ENCODE measurements at places on chromosomes 2 and 18.

DNA sequence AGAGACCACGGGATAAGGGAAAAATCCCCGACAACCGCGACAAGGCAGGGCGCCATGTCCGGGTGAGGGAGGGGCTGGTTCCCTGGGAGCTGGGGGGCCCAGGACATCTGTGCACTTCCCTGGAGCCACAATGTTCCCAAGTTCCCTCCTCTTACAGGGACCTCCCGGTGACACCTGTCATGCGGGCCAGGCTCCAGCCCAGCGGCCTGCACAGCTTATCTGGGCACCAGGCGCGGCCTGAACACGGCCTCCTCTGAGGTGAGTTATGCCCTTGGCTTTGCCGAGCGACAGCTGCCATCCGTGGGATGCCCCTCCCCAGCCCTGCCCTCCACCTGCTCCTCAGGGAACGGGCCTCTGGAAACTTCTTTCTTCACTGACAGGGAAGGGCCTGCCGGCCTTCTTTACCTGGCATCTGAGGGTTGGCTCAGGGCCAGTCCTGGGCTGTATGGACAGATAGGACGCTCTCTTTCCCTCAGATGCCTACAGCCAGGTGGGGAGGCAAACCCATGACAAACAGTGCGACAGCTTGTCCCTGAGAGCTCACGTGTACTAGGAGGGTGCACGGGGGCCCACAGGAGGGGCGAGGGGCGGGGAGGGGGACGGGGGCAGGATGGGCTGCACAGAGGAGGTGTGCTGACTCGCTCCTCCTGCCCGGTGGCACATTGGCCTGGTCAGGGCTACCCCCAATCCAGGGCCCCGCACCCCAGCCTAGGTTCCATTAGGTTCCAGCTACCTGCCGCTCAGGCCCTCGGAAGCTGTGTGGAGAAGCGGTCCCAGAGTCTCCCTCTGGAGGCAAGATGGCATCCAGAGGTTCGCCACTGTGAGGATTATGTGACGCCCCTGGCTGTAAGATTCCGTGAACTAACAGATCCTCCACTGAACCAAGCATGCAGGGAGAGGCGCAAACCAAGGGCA, 34.9 kb upstream of the HPCAL1 start:
- no peak for DNase-seq

DNA sequence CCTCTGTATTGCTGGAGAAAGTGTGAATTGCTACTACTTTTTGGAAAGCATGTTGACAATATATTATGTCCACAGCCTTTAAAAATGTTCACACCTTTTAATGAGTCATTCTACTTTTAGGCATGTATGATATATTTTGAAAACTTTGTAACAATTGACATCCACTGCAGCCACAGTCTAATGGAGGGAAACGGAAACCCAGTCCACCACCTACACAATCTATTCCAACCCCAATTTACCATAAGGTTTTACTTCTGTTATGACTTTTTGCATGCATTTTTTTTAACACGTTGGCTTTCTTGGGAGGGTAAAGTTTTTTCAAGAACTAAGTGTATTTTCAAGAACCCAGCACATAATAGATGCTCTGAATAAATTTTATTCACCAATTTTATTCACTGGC, 38.5 kb upstream of the ATP8B1 start:
- no peak for DNase-seq

- no peak for DNase-seq
Observed at GRCh38 chr18:1292167-1292566, 387.5 kb downstream of the ADCYAP1 start.

- no peak for DNase-seq
Observed at GRCh38 chr2:239316562-239317465, 84.0 kb downstream of the HDAC4 start.

DNA sequence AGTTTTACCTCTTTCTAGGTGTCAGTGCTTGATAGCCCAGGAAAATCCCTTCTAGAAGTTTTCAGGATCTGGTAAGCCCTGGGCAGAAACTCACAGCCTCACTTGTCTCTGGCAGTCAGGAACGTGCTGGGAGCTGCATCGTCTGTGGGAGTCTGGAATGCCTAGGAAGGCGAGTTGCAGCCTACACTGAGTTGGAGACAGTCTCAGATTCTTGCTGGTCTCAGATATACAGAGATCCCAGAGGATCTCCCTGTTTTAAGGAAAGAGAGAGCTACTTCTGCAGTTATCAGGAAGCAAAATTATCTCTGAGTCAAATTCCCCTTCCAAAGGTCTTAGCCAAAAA, 104.4 kb upstream of the CDC42EP3 start:
- DNase-seq, result no peak

DNA sequence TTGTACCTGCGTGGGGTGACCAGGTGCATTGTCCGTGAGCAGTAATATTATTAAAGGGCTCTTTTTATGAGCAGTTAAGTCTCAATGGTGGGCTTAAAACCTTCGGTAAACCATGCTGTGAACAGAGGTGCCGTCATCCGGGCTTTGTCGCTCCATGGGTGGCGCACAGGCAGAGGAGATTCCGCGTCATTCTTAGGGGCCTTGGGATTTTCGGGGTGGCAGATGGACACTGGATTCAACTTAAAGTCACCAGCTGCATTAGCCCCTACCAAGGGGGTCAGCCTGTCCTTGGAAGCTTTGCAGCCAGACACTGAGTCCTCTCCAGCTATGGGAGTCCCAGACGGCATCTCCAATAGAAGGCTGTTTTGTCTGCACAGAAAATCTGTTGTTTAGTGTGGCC, 107.7 kb downstream of the NFATC1 start:
- DNase-seq, result no peak

- no peak for DNase-seq
Observed at GRCh38 chr18:36446059-36446458, 148.5 kb downstream of the FHOD3 start.

DNA sequence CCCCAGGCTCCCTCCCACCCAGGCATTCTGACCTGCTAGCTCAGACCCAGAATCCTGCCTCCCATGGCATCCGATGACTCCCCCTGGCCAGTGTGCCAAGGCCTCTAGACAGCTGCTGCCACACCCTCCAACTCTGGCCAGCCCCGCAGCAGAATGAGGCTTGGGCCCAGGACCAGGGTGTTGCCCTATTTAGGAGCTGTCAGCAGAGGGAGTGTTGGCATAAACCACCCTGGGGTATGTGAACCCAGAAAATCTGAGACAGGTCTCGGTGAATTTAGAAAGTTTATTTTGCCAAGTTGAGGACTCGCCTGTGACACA, 134.3 kb downstream of the KLHL29 start:
- no peak for DNase-seq

GRCh38 chr18:5197032-5197434, at the start of gene AKAIN1:
TSS of gene AKAIN1 (minus strand) at chr18:5197257. CDS start at chr18:5197053, 204 bp downstream.
- no peak for DNase-seq

GRCh38 chr18:59904011-59904601, 4.3 kb downstream of the PMAIP1 start:
- no peak for DNase-seq

DNA sequence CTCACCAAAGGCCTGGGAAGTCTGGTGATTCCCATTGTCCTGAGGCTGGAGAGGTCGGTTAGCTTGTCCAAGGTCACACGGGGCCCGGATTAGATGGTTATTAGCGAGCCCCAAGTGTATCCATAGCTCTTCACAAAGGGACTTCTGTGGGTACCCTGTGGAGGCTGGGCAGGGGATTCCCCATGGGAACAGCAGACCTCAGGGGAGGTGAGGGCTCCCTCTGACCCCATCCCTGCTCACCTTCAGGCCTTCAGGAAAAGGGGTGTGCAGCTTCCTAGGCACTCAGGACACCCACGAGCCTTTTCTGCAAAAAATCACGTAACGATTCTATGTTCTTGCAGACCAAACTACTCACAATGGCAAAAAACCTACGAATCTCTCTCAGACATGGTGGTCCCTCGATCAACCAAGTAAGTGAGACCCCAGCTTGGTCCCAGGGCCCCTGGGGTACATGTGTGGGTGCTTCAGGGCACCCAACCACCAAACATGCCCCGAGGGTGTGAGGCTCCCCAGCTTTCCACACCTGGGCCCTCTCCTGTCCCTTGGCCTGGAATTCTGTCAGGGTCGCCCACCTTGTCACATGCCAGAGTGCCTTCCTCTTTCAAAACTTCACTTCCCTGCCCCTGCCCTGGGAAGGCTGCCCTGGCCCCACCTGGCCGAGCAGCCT, 40.3 kb downstream of the PDIA6 start:
- no peak for DNase-seq

DNA sequence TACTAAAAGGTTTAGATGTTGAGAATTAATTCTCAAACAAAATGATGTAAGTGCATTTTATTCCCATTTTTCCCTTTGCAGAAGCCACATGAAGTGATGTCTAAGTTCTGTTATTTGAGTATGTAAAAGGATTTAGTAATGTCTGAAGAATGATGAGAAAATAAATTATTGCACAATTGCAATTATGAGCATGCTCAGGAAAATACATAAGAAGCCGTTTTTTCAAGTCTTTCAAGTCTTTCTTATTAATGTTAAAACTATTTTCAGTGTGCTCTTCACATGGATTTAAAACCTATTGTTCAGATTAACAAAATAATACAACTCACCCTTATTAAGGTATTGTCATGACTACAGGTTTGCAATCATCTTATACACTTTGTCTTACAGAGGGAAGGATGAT, 331.4 kb upstream of the NETO1 start:
- no peak for DNase-seq

GRCh38 chr18:6414723-6415417, at the start of gene L3MBTL4:
TSS of gene L3MBTL4 (minus strand) at chr18:6414911. CDS start at chr18:6311625, 103,286 bp downstream.
- DNase-seq, result no peak

DNA sequence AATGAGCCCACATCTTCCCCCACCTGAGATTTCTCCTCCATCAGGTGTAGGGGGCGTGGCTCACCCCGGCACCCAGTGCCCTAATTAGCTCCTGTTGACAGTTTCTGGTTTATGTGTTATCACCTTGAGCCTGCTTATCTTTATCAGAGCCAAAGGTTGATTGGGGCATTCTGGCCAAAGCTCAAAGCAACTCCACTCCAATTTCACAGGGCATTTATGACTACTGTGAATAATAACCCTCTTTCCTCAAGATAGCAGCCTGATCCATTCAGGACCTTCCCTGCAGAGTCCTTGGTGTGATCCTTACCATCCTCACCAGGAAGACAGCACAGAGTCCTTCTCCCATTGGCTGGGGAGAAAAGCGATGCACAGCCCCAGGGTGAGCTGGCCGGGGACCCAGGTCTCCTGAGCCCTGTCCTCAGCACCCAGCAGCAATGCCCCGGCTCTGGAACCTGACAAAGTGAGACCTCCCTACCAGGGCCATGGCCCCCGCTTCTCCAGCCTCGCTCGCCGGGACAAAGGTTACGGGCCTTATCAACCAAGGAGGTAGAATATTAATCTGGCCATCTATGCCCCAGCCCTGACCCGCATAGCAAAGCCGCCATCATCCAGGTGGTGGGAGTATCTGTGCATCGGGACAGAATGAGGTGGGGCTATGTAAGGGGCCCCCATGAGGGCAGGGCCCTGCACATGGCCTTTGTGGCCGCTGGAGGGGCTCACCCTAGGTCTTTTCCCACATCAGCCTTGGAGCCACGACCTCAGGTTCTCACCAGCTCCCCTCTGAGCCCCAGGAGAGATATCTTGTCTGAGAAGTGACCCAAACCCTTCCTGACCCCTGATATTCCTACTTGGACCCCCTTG, 64.5 kb downstream of the ZFP36L2 start:
- DNase-seq, result no peak

GRCh38 chr2:10634495-10634894, 55.3 kb downstream of the NOL10 start:
- DNase-seq, result no peak

DNA sequence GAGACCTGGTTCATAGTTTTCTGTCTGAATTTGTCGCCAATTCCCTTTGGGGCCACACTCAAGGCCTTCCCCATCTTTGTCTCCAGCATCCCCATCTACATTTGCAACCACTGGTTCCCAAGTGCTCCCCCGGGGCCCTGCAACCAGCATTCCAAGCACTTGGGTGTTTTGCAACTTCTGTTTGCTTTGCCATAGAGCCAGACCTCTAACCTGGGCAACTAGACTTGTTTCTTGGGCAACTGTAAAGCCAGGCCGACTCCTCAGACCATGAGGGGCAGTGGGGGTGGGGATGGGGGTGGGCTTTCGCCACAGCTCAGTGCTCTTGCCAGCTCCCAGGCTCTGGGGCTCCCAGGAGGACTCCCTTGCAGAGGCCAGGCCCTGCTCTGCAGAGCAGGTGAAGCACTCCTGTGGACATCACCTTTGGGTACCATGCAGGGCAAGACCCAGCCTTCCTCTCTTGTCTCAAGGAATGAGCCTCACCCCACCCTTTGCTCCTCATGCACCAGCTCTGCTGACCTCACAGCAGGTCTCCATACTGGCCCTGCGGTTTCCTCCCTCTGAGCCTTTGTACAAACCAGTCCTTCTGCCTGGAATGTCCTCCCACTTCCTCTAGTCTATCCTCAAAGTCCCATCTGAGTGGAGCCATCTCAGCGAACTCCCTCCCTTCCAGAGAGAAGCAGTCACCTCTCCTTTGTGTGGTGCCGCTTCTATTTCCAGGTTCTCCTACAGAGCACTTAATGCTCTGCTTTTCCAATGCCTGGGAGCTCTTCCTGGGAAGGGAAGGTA, 126.7 kb upstream of the MYCN start:
- DNase-seq, result no peak

DNA sequence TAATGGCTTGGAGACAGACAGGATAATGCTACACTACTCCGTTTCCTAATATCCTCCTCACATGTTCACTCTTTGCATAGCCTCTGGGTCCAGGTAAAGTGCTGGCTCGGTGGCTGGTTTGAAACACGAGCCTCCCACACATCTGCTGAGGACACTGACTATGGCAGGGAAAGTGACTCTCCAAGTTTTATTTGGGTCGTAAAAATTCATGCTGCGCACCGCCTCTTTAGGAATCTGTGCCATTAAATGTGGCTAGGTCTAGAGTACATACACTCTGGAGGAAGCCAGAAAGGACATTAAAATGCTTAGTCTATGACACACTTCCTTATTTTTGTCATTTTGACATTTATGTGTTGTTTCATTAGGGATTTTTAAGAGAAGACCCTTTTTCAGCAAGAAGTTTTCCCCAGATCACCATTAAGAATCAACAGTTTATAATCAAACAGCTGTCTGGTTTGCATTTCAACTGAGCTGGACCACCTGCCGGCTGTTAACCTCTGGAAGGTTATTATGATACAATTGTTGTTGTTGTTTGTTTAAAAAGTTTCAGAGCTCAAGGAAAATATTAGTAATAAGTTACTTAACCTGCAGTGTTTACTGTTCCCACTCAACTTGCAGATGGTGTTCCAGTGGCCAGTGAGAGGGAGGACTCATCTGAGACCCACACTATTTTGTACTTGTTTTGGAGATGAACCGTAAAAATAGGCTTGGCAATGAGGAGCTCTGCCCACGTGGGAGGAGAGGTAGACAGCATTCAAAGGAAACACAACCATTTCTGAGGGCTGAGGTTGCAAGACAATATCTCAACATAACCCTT, 443.3 kb upstream of the MEIS1 start:
- DNase-seq, result no peak

- no peak for DNase-seq
Observed at GRCh38 chr18:48571639-48572384, 33.0 kb downstream of the CTIF start.

GRCh38 chr2:3288470-3289170, 89.0 kb downstream of the EIPR1 start:
- DNase-seq, result no peak

- DNase-seq, result no peak
Observed at GRCh38 chr2:43343573-43344304, 117.3 kb upstream of the ZFP36L2 start.
